HT-29 (cell line): ENCODE measurements at places on chromosomes 6 and 20. TPM values are rescaled to one million over a fixed set of nuclear protein-coding genes. Genes with fewer than 3 reads are reported as not detected.

GRCh38 chr6:147711476-147711875 lies 203.0 kb downstream of the SAMD5 start:
- no peak for DNase-seq

DNA sequence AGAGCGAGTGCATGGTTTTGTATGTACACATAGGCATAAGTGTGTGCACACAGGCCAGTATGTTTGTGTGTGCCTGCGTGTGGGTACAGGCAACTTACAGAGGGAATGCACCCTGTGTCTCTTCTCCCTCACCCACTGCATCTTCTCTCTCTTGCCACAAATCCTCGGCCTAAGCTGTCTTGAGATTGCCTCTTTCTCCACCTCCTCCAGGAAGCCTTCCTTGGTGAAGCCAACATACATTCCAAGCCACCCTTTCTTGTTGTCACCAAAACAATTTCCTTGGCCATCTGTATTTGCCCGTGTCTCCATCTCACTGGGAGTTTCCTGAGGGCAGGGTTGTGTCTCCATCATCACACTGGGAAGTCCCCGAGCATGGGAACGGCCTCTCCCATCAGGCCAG lies 29.8 kb upstream of the MLN start:
- no peak for DNase-seq

- no peak for DNase-seq
Observed at GRCh38 chr20:34095825-34096224, 16.2 kb downstream of the EIF2S2 start.

DNA sequence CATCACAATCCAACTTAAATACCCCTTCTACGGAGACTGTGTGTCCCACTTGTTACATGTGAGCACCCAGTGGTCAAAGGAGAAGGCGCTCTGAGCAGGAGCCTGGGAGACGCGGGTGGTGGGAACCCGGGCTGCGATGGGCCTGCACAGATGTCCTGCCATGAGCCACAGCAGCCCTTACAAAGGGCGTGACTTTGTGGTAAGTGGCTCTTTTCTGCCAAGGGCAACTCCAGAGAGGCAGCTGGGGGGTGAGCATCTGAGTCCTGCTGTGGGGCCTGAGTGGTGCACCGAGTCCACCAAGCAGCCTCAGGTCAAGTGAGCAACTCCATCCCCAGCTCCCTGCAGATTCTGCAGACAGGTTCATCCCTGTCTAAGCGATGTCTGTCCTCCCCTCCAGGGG lies 33.6 kb upstream of the CST7 start:
- no peak for DNase-seq

The SCUBE3 gene
- total RNA-seq: not detected in 2 replicates

The ADGRF4 gene
- 0.41 and 0.94 TPM in 2 replicates for total RNA-seq

The SGK2 gene
- total RNA-seq: 68.2 and 69.1 TPM in 2 replicates

The COL20A1 gene
- total RNA-seq: 0.08 and 0.33 TPM in 2 replicates

DNA sequence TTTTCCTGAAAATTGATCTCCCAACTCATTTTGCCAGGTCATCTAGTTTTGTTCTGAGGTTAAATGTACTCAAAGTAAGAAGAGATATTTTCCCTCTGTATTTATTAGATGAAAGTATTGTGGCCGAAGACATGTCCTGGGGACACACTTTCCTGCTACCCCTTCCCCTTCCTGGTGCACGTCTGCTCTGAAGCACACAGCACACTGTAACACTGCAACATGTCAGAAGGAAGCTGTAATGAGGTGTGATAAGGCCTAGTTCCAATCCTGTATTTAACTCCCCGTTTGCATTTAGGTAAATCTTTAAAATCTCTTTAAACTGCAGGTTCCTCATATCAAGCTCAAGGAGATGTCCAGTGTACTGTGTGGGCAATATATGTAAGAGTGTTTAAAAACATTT lies 99.4 kb downstream of the HDGFL1 start:
- no peak for DNase-seq

- DNase-seq: no peak
Observed at GRCh38 chr6:130259557-130259956, 36.8 kb upstream of the SAMD3 start.

DNA sequence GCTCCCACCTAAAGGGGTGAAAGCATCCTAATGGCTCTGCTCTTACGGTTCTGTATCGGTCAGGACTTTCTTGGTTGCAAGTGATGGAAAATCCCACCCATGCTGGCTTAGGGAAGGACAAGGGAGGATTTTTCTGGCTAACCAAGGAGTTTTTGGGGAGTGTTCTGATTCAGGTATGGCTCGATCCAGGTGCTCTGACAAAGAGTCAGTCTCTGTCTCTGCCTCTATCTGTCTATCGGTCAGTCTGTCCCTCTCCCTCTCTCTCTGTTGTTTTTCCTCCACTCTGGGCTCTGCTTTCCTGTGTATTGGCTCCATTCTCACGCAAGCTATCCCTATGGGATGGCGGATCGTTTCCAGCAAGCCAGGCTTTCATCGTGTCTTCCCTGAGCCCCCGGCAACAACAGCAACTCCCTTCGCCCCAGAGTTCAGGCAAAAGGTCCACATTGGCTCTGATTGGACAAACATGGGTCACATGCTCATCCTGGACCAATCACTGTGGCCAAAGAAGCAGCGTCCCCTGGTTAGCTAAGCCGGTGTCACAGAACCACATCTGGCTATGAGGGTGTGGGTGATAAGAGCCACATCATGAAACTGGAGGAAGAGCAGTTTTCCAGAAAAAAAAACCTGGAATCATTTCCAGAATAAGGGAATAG lies 160.3 kb downstream of the BMP7 start:
- no peak for DNase-seq

The SAMD5 gene
- 0.97 and 1.1 TPM in 2 replicates for total RNA-seq

The C6orf15 gene
- 0.13 and 0.33 TPM in 2 replicates for total RNA-seq

GRCh38 chr20:36461600-36462439 lies 79.5 kb upstream of the MYL9 start:
- DNase-seq: peak; percentile 45
